BJ (cell line): ENCODE measurements at places on chromosomes 16 and 17. TPM values are rescaled to one million over a fixed set of nuclear protein-coding genes. Genes with fewer than 3 reads are reported as not detected.

Gene C16orf74
- polyA plus RNA-seq, result 2.0 and 2.9 TPM in 2 replicates

Gene RBBP6
- polyA plus RNA-seq, result 11.7 and 21.3 TPM in 2 replicates

DNA sequence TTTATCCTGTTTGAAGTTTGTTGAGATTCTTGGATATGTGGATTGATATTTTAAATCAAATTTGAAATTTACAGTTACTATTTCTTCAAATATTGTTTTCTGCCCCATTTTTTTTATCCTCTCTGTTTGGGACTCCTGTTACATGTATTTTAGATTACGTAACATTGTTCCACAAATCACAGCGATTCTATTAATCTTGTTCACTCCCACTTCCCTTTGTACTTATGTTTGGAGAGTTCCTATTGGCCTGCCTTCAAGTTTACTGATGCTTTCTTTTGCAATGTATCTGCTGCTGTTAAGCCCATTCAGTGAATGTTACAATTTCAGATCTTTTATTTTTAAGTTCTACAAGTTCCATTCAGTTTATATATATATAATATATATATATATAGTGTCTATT is 288.3 kb upstream of the TNRC6C start:
- no peak for DNase-seq

Gene MRC2
- polyA plus RNA-seq, result 90.1 and 271 TPM in 2 replicates

GRCh38 chr16:66677179-66677578 is 19.4 kb downstream of the CMTM4 start:
- no peak for DNase-seq
